Anterior cingulate cortex (tissue), 58 donors: ENCODE measurements at places on chromosomes 6 and 20.

DNA sequence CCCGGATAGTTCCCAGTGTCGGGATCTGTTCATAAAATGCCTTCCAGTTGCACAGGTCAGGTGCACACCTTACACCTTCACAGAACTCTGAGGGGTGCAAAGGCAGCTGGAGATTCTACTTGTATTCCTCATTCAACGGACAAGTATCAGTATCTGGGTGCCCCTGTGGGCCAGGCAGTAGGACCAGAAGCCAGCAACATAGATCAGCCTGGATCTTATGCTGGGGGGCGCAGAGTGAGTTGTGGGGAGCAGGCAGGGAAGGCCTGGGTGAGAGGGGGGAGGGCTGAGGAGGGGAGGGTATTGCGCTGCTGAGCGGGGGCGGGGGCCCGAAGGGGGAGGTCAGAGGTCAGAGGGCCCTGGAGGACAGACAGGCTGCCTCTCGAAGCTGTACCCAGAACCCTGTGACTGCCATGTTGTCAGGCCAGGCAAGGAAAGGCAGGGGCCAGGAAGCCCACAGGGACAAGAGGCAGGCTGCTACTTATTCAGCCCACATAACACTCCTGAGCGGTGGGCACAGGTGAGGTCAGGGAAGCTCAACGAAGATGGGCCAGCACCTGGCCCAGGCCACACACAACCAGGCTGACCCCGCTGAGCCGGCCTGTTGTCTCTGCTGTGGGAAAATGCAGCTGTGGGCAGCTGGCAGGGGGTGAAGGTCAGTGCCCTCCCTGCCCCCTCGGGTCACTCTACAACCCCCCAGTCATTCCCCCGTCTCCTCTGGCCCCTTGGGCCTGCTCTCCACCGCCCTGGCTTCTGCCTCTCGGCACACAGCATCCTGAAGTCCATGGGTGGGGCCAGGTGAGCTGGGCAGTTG, 1.1 kb downstream of the OPRL1 start:
- DNase-seq, result no peak

- no peak for DNase-seq
Observed at GRCh38 chr6:31116661-31117385, 2.2 kb downstream of the PSORS1C1 start.

DNA sequence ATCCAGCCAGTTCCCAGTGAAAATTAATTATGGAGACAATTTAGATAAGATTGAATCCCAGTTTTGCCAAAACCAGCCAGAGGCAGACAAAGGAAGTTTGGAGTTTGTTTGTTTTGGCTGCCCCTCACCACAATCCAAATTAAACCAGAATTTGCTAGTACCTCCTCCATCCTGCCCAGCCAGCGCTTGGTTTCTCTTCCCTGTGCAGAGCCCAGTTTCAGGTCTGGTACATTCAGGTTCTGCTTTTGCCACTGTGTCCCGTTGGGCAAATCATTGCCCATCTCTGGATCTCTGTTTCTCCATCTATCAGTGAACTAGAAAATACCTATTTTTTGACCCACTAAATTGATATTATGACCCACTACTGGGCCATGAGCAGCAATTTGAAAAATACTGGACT, 26.4 kb downstream of the FOXP4 start:
- DNase-seq, result no peak

- DNase-seq, result no peak
Observed at GRCh38 chr20:38728911-38729642, 4.8 kb downstream of the SLC32A1 start.

DNA sequence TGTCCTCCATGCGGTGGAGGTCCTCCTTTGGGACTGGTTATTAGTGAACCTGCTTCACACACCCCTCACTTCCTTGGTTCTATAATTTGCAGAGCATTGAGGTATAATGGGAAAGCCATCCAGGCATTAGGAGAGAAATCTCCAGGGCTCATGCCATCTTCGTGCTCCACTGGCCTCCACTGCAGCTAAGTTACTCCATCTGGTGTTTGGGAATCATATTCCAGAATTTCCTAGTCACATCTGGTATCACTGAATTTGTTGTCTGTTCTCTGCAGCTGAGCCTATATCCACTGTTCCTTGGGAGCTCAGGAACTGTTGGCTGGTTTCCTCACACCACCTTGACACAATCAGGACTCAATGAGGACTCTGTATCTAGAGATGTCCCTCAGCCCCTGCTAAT, 173.0 kb upstream of the TSHZ2 start:
- DNase-seq, result no peak

GRCh38 chr6:131755597-131755996, 44.8 kb upstream of the CTAGE9 start:
- DNase-seq, result no peak

GRCh38 chr20:39399463-39399862, 437.3 kb downstream of the DHX35 start:
- DNase-seq, result no peak

DNA sequence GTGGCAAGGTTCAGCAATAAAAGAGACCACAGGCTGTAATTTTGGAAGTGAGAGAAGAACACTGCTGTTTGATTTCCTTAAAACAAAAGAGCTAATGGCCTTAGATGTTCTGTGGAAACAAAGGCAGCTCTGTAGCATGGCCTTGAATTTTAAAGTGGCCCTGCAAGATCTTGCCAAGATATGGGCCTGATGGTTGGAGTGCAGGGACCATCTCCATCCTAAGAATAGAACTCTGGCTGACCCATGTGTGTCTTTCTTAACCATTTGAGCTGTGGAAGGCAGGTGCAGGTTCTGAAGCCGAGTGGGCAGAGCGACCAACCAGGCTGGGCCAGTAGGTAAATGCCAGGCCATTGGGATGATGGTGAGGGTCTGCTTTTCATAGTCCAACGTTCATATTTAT, 73.8 kb upstream of the VSTM2L start:
- DNase-seq, result no peak
